ENCODE measurements at places on chromosomes 6 and 20.
A peak's percentile ranks its signal among the peaks of the same experiment; 100 is the strongest.

DNA sequence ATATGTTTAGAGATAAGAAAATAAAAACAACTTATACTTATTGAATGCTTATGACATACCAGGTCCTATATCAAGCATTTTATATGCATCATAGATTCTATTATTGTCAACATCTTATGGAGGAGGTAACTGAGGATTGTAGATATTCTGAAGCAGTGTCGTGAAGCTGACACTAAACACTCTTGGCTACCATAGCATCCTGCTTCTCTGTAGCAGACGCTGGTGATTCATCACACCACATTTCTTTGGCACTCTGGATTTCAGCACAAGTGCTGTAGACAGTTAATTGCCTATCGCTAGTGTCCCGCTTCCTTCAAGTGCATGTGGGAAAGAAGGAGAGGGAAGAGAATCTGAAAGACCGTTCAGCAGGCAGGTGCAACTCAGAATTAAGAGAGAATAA lies 317.1 kb downstream of the PLCB1 start:
- DNase-seq, result peak; percentile 13

- no peak for DNase-seq
Observed at GRCh38 chr6:89254569-89254968, 37.4 kb upstream of the GABRR1 start.

- DNase-seq, result no peak
Observed at GRCh38 chr6:70412252-70413113, 825 bp upstream of the FAM135A start.

GRCh38 chr20:53652859-53653517 lies 59.3 kb upstream of the ZNF217 start:
- DNase-seq, result no peak

DNA sequence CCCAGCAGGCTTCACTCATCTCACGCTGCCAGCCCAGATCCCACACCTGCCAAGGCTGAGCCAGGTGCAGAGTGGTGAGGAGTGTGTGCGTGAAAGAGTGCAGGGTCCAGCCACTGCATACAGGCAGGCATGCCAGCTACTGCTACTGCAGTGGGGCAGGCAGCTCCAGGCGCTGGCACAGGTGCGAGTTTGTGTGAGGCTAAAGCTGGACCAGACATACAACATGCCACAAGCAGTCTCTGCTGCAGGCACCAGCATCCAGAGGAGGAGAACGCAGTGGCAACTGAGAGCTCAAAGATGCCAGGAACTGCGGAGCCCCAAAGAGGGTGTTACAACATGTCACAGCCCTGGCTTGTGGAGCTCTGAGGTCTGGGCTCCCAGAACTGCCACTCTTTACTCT lies 149.8 kb downstream of the EYS start:
- no peak for DNase-seq

GRCh38 chr6:56984361-56984760 lies 29.5 kb downstream of the BEND6 start:
- no peak for DNase-seq

- DNase-seq, result peak; percentile 91
Observed at GRCh38 chr6:53673162-53673727, 7.7 kb upstream of the KLHL31 start.

DNA sequence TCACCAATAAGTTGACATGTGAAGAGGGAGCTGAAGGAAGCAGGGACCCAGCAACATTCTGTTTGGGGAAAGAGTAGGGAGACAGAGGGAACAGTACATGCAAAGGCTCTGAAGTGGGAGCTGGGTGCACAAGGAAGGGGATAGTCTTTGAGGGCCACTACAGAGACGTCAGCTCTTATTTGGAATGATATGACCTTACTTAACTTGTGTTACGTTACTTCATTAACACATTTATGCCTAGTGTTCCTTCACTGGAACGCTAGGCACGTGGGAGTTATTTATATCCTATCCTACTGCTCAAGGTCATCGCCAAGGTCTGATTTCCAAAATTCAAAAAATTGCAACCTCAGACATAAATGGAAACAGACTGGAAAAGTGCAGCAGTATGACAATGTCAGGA lies 20.2 kb downstream of the NAPB start:
- DNase-seq, result no peak

- no peak for DNase-seq
Observed at GRCh38 chr6:124512431-124512830, 449.8 kb upstream of the RNF217 start.

- DNase-seq, result peak; percentile 36
Observed at GRCh38 chr6:136408204-136408603, 118.6 kb upstream of the BCLAF1 start.

DNA sequence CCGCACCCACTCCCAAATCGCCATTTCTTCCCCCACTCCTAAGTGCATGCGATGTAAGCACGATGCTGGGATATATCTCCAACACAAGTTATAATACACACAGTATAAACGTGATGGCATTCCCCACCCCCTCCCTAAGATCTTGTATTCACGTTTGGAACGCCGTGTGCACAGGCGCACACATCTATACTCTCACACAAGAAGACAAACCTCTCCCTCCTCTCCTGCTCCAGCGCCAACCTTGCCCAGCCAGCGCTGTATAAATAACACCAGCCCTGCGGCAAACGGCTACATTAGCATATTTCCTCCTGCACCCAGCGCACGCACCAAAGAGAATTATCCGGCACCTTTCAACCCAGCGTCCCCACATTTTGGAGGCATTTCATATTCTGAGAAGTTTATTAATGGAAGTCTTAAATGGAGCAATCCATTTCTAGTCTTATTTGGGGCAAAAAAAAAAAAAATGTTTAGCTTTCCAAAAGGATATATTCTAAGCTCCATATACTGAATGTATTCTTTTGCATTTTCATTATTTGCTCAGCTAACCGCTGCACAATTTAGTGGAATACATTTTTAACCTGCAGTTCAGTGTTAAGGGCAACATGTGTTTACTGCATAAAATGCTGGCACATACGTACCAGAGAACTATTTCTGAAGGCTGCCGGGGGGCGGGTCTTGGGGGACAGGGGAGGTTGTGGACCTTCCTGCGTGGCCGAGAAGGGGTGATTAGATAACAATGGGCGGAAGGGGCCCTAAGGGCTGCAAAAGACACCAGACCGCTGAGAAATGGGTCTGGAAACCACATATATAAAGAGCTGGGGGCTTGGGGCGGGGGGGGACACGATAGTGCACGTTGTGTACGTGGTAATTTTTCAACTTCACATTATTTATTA lies 1.1 kb upstream of the SLC22A23 start:
- DNase-seq, result peak; percentile 20

GRCh38 chr6:106628658-106629102 lies 618 bp downstream of the RTN4IP1 start:
- peak; percentile 24 for DNase-seq

DNA sequence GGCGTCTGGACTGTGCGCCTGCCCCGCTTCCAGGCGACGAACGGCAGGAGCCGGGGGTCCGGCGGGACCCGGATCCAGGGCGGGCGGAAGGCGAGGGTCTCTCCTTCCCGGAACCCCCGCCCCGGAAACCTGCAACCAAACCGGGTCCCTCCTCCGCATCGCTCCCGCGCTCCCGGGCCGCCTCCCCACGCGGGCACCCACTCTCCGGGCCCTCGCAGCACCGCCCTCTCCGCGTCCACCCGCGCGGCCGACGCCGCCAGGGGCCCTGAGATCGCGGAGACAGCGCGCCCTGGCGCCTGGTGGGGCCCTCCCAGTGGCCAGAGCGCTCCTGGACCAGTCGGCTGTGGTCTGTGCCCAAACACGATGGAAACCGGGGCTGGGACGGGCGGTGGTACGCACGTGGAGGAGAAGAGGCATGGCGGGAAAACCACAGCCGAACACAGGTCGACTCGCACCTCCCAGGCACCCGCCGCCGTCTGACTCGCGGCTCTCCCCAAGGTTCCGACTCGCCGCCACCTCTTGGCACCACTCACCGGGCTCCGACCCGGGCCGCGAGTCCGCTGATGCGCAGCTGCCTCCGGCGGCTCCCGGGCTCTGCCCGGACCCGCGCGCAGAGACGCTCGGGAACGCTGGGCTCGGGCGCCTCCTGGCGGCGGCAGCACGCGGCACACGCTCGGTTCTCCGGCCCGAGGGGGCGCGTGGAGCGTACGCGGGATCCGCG lies 7.9 kb downstream of the NKX2-2 start:
- peak; percentile 37 for DNase-seq

GRCh38 chr6:128365520-128366160 lies 154.8 kb downstream of the PTPRK start:
- DNase-seq, result no peak

DNA sequence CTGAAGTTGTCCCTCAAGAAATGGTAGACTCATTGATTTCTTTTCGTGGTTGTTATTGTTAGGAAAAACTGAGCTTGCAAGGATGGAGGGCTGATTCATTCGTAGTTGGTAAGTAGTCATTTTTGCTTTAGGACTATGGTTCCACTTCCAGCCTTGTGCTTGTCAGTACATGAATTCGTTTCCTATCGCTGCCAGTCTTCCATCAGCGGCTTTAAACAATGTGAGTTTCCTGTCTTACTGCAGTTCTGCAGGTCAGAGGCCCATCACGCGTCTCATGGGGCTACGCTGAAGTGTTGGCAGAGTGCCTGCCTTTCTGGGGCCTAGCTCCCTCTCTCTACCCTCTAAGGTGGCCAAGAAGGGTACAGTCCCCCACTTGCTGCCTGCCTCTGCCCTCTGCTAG lies 11.4 kb upstream of the MDFI start:
- no peak for DNase-seq

- DNase-seq, result peak; percentile 95
Observed at GRCh38 chr20:41482647-41483552, 116.3 kb upstream of the EMILIN3 start.

GRCh38 chr20:5041433-5041832 lies 40.1 kb upstream of the SLC23A2 start:
- peak; percentile 18 for DNase-seq

DNA sequence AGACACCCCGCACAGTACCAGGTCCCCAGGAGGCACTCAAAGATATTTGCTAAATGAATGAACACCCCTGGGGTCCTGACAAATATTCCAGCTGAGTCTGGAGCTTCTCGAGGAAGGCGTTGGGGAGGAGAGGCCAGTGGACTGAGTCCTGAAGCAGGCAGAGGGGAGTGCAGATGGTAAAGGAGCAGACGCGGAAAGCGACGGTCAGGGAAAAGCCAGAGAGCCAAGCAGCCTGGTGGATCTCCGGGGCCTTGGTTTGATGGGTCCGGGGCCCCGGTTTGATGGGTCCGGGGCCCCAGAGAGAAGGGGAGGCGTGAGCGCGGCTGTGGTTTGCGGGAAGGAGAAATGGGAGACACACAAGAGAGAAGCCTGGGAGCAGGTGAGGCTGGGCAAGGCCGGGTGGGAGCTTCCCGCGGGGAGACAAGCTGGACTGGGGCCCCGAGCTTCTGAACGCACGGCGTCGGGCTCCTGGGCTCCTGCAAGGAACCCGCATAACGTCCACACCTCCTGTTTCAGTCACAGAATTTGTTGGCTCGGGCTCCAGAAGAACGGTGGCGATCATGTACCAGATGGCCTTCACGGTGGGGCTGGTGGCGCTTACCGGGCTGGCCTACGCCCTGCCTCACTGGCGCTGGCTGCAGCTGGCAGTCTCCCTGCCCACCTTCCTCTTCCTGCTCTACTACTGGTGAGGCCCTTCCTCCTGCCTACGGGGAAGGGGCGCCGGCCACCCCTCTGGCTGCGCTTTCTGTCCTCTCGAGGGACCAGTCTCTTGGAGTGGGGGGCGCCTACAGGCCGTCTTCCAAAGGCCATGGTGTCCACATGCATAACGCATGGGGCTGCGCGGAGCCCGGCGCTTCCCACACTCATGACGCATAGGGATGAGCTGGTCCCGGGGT lies 12.1 kb downstream of the SLC22A1 start:
- no peak for DNase-seq

DNA sequence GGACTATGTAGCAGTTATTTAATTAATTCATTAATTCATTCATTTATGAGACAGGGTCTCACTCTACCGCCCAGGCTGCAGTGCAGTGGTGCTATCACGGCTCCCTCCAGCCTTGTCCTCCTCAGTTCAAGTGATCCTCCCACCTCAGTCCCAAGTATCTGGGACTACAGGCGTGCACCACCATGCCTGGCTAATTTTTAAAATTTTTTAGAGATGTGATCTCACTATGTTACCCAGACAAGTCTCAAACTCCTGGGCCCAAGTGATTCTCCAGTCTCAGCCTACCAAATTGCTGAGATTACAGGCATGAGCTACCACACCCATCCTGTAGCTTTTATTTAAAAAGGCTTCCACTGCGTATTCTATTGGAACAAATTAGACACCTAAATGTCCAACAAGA lies 23.4 kb downstream of the SRPK1 start:
- no peak for DNase-seq

DNA sequence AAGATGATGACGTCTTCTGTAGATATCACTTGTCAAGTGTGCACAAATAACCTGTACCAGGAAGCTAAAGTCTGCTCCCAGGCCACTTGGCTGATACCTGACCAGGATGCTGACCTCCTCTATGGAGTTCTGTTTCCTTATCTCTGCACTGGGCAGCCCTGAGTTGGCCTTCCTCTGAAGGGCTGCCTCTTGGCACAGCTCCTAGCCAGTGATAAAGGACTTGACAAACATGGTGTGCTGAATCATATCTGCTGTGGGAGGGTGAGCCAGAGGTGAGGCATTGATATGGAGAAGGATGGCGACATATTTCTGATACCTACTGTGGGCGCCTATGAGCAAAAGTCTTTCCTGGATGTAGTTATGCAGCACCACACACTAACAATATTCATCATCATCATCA lies 32.8 kb upstream of the FOXA2 start:
- no peak for DNase-seq

DNA sequence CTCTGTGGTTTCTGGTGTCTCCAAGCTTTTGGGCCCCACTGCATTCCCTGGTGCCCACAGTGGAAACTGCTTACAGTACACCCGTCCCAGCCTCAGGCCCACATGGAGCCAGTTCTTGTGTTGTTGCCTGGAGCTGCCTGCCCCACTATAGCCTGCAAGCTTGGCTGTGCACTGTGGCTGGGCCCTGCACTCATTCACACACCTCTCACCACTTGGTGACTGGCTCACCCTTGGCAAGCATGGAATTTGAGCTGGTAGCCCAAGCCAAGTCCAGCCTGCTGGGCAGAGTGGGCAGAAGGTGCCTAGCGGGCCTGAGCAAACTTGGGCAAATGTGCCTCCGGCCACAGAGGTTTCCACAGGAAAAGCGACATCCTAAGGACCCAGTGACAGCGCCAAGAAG lies 472.3 kb downstream of the MMUT start:
- peak; percentile 10 for DNase-seq

DNA sequence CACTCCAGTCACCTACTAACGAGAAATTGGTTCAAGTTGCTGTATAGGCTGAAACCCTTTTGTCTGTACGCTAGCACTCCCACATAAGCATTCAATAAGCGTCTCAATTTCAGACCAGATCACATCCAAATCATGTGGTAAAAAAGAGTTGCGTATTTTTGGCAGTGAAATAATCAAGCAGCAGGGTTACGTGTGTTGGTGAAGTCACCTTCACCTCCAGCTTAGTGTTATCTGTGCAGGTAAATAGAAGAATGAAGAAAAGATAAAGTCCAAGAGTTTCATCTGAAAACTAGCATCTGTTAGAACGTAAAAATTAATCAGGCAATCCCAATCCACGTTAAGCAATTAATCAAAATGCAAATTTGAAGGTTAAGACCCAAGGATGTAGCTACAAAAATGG lies 11.3 kb downstream of the SSR1 start:
- no peak for DNase-seq

- DNase-seq, result peak; percentile 80
Observed at GRCh38 chr6:36623547-36624459, 29.6 kb downstream of the SRSF3 start.
